ENCODE measurements at places on chromosomes 11 and 22.

GRCh38 chr11:111698852-111699559 is 67.2 kb downstream of the PPP2R1B start:
- DNase-seq: no peak

- DNase-seq: no peak
Observed at GRCh38 chr11:94754335-94754734, 13.8 kb upstream of the AMOTL1 start.

- DNase-seq: no peak
Observed at GRCh38 chr22:37001826-37002225, 17.4 kb downstream of the TST start.

- DNase-seq: no peak
Observed at GRCh38 chr11:92769112-92769511, 200.3 kb upstream of the MTNR1B start.

DNA sequence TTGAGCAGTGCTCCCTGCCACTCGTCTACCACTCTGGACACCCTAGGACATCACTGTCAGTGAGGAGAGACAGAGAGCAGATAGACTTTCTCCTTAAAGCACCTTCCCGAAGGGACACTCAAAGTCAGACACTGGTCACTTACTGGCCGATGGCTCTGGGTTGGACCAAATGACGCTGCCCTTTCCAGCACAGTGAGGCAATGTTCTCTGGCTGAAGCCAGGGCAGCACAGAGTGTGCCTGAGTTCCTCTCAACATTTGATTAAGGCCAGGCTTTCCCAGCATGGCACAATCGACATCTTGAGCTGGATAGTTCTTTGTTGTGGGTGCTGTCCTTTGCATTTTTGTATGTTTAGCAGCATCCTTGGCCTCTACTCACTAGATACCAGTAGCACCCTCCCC is 206.2 kb downstream of the CSNK2A3 start:
- no peak for DNase-seq

GRCh38 chr22:40553014-40553554 is 83.4 kb downstream of the MRTFA start:
- no peak for DNase-seq

GRCh38 chr11:19208959-19209546 is 7.3 kb upstream of the CSRP3 start:
- DNase-seq: no peak

- DNase-seq: no peak
Observed at GRCh38 chr11:20064961-20065405, 95.3 kb downstream of the DBX1 start.

- no peak for DNase-seq
Observed at GRCh38 chr11:112302226-112302868, 41.7 kb upstream of the PLET1 start.

GRCh38 chr11:79078999-79079398 is 361.8 kb downstream of the TENM4 start:
- no peak for DNase-seq

DNA sequence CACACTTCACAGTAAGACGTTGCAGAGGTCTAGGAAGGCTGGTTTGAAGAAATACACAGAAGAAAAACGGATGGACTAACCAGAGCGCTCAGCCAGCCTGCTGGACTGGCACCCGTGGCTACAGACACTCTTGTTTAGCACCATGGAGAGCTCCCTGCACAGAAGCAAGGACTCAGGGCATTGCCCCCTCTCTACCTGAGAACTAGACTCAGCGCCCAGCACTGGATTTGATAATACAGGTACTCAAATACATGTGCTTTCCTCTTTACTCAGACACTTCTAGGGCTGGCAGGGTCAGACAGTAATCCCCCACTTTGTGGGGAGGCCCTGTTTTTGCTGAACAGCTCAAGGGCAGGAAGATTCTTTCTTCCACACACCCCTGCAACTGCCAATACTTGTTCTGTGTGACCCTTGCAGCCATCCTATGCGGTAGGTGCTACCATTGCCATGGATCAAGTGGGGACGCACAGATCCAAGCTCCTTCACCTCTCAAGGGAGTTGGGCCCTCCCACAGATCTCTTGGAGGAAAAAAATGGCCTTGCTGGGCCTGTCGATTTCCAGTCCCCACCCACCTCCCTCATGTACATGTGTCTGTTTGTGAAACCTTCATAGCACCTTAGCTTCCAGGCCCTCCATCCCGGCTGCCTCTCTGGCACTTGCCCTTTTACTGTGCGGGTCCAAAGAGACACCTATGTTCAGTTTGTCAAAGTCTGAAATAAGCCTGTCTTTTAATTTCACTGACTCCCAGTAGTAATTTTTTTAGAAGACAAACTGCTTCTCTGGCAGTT is 5.1 kb upstream of the P2RX6 start:
- DNase-seq: no peak

- DNase-seq: peak; percentile 63
Observed at GRCh38 chr11:65780770-65781151, at the start of gene AP5B1. Gene AP5B1, minus strand, starts transcription at chr11:65780976. Its CDS starts 385 bp downstream, at chr11:65780591.

GRCh38 chr22:46087816-46088277 is 62.5 kb upstream of the PPARA start:
- no peak for DNase-seq

DNA sequence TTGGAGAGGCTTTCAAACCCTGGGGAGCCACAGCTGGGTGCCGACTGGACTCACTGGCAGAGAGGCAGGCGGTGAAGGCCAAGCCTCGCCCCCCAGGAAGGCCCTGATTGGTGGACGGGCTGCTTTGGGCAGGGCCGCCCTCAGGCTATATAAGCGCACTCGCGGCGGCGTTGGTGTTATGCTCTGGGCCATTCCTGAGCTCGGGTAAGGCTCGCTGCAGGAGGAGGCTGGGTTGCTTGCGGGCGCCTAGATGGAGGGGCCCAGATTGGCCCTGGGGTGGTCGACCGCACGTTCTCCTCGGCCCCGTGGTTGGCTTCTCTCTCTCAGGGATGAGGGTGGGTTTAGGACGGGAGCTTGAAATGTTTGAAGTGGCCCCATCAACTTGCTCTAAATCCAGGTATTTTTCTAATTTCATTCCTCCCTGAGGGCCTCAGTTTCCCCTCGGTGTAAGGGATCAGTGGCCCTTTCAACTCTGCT is at the start of gene SPDYC:
TSS of gene SPDYC (plus strand) at position 176 of the 477 bp plus-strand sequence. CDS start 1,125 bp downstream, outside the sequence.
- DNase-seq: no peak

- DNase-seq: no peak
Observed at GRCh38 chr22:42228483-42228882, 42.0 kb downstream of the TCF20 start.

DNA sequence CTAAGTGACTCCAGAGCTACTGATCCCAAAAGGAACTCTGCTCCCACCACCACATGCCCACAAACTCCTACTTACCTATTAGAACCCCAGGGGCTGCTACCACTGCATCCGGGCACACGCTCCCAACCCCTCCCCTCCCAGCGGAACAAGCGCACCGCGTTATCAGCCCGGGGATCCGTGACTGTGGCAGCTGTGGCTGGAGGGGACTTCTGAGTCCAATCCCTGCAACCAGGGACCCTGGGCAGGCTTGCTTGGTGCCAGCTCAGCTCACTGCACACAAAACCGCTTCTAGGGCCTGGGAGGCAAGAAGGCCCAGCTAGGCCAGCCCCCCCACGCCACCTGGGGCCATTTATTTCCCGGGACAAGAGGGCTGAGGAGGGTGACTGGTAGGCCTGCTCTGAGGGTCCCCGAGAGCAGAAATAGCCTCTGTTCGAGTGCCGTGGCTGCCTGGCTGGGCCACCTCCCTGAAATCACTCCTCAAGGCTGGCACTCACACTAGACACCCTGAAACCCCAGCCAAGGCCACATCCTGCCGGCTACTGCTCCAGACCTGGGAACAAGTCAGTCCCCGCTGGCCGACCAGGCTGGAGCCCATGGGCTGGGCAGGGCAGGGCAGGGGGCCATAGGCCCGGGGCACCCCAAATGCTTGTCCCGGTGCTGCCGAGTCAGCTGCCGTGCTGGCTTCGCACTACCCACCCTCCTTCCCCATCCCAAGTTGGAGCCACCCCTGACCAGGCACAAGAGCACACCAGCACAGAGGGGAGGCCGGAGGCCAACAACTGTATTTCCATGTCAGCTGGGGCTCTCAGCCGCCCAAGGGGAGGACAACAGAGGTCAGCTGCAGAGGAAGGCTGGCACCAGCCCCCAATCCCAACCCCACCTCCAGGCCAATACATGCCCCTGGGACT is 1.9 kb upstream of the IFITM10 start:
- DNase-seq: no peak

DNA sequence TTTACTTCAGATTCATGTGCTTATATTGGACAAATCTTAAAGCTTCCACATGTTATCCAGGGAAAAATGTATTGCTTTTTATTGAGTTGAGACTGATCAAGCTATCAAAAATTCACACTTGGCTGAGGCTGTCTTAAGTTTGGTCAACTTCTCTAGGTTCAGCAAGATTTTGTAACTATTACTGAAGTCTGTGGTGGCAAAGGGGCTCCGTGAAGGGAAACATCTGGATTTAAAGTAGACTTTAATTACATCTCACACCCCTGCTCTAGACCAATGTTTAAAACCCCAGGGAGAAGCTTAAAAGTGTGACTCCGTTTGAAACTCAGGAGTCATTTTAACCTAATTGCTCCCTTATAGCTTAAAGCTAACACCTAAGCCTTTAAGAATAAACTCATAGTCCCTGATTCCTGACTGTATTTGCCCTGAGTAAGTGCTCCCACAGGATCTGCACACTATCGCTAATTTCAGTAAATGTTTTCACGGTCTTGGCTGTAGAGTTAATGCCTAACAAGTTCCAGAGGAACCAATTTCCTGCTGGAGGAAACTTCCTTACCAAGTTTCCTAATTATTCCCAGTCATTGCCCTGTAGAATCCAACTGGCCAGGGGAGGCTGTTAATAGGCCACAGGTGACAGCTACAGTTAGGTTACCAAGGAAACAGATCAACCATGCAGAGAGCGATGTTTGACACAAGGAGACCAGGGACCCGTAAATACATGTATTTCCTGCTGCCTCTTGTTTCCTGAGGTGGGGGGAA is 40.5 kb downstream of the OR10A6 start:
- no peak for DNase-seq

- DNase-seq: no peak
Observed at GRCh38 chr11:107706531-107706930, 5.3 kb downstream of the SLN start.

- no peak for DNase-seq
Observed at GRCh38 chr11:132925825-132926469, 606.4 kb downstream of the OPCML start.

GRCh38 chr11:19580646-19581045 is 132.0 kb upstream of the NAV2 start:
- no peak for DNase-seq

DNA sequence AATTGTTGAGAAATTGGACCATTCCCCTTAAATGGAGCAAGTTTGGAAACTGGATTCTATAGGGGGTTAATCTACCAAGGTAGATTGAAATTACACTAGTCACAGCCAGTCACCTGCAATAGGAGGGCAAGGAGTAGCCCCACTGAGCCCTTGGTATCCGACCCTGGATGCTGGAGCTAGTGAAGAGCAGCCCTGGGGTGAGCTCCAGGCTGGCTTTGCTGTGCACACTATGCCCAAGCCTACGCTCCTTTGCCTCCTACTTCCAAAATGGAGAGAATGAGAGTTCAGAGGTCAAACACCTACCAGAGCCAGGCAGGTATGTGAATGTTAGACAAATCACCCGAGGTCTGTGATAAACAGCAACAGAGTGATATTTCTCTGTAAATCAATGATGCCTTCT is 23.7 kb downstream of the SNU13 start:
- DNase-seq: no peak

DNA sequence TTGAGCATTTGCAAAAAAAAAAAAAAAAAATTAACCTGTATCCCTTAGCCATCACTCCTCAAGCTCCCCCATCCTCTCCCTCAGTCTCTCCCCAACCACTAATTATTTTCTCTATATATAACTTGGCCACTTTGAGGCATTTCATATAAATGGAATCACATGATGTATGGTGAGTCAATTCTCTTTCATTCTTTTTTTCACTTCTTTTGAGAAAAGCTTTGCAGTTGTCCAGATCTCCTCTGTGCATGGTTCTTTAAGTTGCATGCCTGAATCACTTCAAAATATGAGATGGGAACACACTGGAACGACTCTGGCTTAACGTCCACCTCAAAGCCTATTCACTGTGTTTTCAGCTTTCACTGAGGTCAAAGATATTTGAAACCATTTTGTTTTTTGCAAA is 40.7 kb downstream of the SHANK2 start:
- no peak for DNase-seq

- DNase-seq: no peak
Observed at GRCh38 chr11:62974848-62975522, 9.8 kb downstream of the SLC22A6 start.

DNA sequence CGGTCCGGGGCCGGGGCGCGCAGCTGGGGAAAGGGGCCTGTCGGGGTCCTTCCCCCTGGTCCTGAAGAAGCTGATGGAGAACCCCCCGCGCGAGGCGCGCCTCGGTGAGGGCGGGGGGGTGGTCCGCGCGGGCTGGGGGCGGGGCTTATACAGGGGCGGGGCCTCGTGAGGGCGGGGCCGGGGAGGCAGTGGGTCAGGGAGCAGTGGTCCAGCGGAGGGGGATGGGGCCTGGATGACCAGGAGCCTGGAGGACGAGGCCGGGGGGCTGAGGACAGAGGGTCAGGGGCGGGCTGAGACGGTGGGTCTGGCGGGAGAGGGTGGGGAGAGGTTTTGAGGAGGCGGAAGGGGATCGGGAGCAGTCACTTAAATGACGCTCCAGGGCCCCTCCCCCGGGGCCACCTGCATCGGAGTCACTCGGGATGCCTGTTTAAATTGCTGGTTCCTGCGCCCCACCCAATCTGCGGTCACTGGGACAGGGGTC is 396 bp downstream of the TEF start:
- DNase-seq: peak; percentile 31

DNA sequence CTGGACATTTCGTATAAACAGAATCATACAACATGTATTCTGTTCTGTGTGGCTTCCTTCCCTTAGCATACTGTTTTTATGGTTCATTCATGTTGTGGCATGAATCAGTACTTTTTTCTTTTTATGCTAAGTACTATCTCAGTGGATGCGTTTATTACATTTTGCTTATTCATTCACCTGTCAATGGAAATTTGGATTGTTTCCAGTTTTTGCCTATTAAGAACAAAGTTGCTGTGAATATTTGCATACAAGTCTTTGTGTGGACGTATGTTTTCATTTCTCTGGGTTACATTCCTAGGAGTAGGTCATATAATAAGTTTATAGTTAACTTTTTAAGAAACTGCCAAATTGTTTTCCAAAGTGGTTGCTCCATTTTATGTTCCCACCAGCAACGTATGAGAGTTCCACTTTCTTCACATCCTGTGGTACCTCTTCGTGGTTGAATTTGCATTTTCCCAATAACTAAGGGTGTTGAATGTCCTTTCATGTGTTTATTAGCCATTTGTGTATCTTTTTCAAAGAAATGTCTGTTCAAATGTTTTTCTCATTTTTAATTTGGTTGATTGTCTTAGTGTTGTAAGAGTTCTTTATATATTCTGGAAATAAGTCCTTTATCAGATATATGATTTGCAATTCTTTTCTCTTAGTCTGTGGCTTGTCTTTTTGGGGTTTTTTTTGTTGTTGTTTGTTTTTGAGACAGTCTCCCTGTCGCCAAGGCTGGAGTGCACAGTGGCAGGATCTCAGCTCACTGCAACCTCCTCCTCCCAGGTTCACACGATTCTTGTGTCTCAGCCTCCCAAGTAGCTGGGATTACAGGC is 46.0 kb upstream of the MICAL2 start:
- no peak for DNase-seq
